ENCODE measurements at places on chromosomes 12 and 14. TPM values are rescaled to one million over a fixed set of nuclear protein-coding genes. Genes with fewer than 3 reads are reported as not detected.

The SLC5A8 gene
- not detected for total RNA-seq

DNA sequence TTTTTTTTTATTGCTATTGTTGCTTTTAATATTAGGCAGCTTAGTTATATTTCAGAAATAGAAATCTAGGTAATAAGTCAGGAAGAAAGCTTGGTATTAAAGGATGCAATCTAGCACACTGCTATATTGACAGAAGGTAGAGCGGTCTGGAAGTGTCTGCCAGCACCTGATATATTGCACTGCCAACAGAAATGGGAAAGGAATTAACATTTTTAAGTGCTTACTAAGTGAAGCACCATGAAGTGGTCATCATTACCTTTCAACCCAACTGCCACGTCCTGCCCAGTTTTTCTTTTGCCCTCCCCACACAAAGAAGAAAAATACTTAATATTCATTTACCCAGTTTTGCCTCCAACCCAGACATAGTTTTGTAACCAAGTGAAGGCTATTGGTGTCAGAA lies 163.5 kb downstream of the KITLG start:
- H3K27me3 ChIP-seq, result no peaks in the 10 kb centered on the region
- no peaks in the 10 kb centered on the region for H3K36me3 ChIP-seq

The CACNB3 gene
- 30.8 TPM for total RNA-seq

The DPF3 gene
- total RNA-seq, result 0.65 TPM

- H3K36me3 ChIP-seq, result no peaks in the 10 kb centered on the region
- H3K4me3 ChIP-seq, result no peak overlapping the region
- H3K4me1 ChIP-seq, result no peaks in the 10 kb centered on the region
- H3K27ac ChIP-seq, result no peak overlapping the region
Measured at GRCh38 chr14:91363776-91364523, 53.7 kb downstream of the CCDC88C start.

The PLEK2 gene
- 1.9 TPM for total RNA-seq

GRCh38 chr14:30584058-30584630 lies 25.2 kb downstream of the G2E3 start:
- H3K27me3 ChIP-seq, result no peaks in the 10 kb centered on the region
- H3K36me3 ChIP-seq, result no peaks in the 10 kb centered on the region

The POTEM gene
- not detected for total RNA-seq

DNA sequence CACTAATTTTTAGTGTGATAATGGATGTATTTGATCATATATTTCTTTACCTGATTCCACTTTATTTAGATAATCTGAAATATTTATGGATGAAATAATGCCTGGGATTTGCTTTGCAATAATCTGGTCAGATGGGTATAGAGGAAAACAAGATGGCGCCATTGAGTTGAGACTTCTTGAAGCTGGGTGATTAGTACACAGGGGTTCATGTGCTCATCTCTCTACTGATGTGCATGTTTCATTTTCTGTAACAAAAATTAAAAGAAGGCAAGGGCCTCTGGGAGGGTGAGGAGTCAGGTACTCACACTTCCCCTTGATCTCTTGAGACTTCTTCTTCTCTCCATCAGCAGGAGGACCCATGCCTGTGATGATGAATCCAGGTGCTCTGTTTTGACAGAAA lies 61.8 kb downstream of the GCH1 start:
- H3K27ac ChIP-seq, result no peak overlapping the region
- no peak overlapping the region for H3K4me3 ChIP-seq
- H3K27me3 ChIP-seq, result no peaks in the 10 kb centered on the region
- no peak for DNase-seq

DNA sequence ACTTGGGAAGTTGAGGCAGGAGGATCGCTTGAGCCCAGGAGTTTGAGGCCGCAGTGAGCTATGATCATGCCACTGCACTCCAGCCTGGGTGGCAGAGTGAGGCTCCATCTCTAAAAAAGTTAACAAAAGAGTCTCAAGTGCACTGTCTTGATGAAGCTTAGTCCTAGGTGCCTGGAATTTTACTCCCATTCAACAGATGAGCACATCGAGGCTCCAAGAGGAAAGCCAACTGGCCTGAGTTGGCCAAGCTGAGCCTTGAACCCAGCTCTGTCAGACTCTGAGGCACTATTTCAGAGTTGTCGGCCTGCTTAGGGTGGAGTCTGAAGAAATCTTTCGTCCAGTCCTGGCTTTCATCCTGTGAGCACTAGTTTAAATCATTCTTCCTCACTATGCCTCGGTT lies 98.1 kb upstream of the MAP1LC3B2 start:
- DNase-seq, result no peak
- no peaks in the 10 kb centered on the region for H3K36me3 ChIP-seq

The MDGA2 gene
- 0.15 TPM for total RNA-seq

GRCh38 chr12:47391566-47391965 lies 311.8 kb upstream of the AMIGO2 start:
- H3K36me3 ChIP-seq, result no peaks in the 10 kb centered on the region
- no peak for DNase-seq
- H3K27ac ChIP-seq, result no peak overlapping the region
- no peak overlapping the region for H3K4me3 ChIP-seq

The TPI1 gene
- total RNA-seq, result 317 TPM

DNA sequence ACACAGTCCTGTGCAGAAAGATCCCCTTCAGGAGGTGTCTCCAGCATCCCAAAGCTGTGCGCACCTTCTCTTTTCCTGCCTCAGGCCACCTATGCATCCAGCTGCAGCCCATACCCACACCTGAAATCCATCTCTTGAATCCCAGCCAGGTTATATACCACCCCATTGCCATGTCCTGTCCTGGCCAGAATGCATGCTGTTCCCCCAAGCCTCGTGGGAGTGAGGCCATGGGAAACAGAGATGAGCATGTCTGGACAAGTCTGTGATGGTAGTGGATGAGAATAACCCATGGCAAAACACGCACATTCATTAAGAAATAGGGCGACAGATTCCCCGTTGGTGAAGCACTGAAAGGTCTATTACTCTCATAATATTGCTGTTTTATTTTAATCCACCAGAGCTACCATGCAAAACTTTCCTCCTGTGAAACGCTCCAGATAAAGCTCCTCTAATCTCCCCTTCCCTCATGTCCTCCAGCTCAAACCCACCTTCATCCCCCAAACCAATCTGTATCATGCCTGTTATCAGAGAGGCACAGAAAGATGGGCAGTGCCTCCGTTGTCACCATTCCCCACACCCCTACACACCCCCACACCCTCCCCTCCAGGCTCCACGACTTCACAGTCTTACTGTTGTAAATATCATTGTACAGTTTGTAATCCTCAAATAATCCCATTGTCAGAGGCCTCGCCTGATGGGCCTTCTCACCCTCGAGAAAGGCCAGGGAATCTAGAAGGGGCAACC lies 97.5 kb upstream of the FKBP4 start:
- no peaks in the 10 kb centered on the region for H3K36me3 ChIP-seq
- no peaks in the 10 kb centered on the region for H3K4me1 ChIP-seq
- no peak overlapping the region for H3K4me3 ChIP-seq
- DNase-seq, result no peak

GRCh38 chr14:64149921-64150320 lies 144.2 kb downstream of the ESR2 start:
- peaks cover 7% of the 10 kb centered on the region for H3K36me3 ChIP-seq
- H3K27me3 ChIP-seq, result no peaks in the 10 kb centered on the region
- H3K27ac ChIP-seq, result no peak overlapping the region
- no peak for DNase-seq
- H3K4me1 ChIP-seq, result no peaks in the 10 kb centered on the region
- H3K4me3 ChIP-seq, result no peak overlapping the region

DNA sequence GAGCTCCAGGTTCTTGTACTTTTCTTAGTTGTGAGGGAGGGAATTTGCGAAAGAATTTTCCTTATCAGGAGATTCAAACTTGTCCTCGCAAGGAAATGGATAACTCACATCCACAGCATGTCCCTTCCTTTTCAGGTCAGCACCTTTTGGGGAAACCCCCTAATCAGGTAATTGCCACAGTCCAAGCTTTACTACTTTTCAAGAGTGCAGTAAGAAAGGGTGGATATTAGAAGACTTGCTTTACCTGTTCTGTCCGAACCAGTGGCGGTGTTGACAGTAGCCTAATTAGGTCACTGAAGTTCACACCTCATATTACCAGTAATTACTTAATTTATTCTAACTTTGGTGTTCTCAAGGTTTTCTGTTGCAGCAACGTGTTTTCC lies 6.7 kb upstream of the C12orf50 start:
- peak overlapping the region; percentile 100 for H3K4me3 ChIP-seq
- peak overlapping the region; percentile 18 for H3K27ac ChIP-seq
- no peaks in the 10 kb centered on the region for H3K36me3 ChIP-seq
- no peak for DNase-seq
- peaks cover 2% of the 10 kb centered on the region for H3K4me1 ChIP-seq

The TMPRSS12 gene
- total RNA-seq, result not detected

The AGAP2 gene
- total RNA-seq, result 2.6 TPM

DNA sequence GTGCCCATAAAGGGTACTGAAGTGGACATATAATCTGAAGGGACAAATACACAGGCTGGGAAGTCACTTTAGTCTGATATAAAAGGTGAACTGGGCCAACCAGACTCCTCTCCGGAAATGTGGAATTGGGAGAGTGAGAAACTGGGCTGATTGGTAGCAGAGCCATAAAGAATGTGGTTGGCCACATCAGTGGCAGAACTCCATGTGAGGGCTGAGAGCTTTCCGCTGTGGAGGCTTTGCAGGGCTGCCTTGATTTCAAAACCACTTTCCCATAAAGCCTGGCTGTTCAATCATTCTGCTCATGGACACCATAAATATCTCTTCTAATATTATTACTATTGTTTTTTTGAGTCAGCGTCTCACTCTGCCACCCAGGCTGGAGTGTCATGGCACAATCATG lies 220.3 kb downstream of the MON2 start:
- H3K36me3 ChIP-seq, result no peaks in the 10 kb centered on the region
- DNase-seq, result no peak
- peak overlapping the region; percentile 63 for H3K27ac ChIP-seq
- H3K27me3 ChIP-seq, result no peaks in the 10 kb centered on the region
- peaks cover 2% of the 10 kb centered on the region for H3K4me1 ChIP-seq

The P2RX7 gene
- total RNA-seq, result 3.9 TPM

GRCh38 chr12:101733166-101733565 lies 6.1 kb downstream of the SYCP3 start:
- no peak overlapping the region for H3K27ac ChIP-seq
- no peaks in the 10 kb centered on the region for H3K4me1 ChIP-seq
- H3K4me3 ChIP-seq, result no peak overlapping the region

DNA sequence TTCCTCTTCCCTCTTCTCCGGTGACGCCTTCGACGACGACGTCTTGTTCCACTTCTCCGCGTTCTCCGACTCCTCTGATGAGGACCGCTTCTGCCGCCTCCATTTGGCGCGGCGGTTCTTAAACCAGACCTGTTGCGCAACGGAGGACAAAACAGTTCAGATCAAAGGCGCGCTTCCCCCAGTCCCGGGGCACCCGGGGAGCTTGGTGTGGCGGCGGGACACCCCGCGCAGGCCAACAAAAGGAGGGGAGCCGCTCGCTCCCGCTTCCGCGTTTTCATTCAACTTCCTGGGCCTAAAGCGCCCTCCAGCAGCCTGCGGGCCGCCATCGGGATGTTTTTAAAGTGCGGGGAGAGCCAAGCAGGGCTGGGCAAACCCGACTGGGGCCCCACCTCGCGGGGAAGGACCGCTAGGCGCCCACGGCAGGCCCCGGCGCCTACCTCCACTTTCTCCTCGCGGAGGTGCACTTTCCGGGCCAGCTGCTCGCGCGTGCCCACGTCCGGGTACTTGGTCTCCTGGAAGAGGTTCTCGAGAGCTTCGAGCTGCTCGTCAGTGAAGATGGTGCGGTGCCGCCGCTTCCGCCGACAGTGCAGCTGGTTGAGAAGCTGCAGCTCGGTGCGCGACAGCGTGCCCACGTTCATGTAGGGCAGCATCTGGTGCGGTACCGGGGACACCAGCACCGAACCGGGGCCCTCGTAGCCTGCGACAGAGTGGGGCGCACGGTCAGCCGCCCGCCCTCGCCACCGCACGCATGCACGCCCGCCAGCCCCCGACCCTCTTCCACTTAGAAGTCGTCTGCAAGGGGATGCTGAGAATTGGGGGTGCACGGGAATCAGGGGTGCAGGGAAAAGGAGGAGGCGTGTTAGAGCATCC lies 1.2 kb downstream of the GSC start:
- no peak overlapping the region for H3K4me3 ChIP-seq
- no peaks in the 10 kb centered on the region for H3K36me3 ChIP-seq
- H3K27me3 ChIP-seq, result peaks cover 3% of the 10 kb centered on the region
- H3K4me1 ChIP-seq, result no peaks in the 10 kb centered on the region

The FAM222A gene
- total RNA-seq, result 0.52 TPM

DNA sequence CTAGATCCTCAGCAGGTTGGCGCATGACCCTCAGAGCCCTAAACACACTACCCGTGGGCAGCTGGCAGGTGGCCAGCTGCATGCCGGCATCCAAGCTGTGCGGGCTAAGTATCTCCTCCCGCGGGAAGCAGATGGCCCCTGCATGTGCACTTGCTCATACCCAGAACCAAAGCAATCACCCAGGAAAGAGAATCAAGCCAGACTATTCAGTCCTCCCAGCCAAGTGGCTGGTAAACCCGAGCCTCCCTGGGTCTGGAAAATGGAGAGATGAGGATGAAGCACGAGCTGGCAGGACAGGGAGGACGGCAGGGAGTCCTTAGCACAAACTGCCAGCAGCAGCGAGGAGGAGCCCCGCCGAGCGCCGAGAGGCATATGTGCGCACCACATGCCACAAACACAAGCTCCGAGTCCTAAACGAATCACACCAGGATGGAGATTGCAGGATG lies 139.7 kb downstream of the RIMBP2 start:
- H3K4me1 ChIP-seq, result no peaks in the 10 kb centered on the region
- DNase-seq, result no peak
- H3K4me3 ChIP-seq, result no peak overlapping the region
- no peaks in the 10 kb centered on the region for H3K36me3 ChIP-seq
- H3K27me3 ChIP-seq, result no peaks in the 10 kb centered on the region

The DTX3 gene
- 47.2 TPM for total RNA-seq

DNA sequence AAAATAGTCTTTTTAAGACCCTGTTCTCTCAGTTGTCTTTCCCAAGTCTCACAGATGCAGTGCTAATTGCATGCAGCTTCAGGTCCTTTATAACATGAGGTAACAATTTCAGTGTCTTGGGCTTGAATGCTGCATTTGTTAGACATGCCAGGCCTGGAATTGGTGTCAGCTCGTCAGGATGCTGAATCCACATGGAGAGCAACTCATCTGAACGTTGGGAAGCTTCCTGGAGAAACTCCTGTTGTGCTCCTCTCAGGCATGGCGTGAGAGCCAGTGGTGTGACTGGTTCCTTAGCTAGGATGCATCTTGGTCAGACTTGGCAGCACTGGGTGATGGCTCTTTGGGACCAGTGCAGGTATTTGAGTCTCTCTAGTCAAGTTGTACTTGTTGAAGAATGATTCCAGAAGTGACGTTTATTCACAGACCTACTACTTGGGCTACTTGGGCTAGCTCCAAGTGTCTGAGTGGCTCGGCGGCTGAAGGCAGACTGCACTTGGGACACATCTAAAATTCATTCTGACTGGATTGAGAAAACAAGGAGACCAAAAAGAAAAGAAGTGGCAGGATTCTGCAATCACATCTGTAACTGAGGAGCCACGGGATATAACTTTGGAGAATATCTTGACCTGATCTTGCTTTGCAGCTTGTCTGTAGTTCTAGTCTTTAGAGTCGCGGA lies 134.8 kb upstream of the ARHGAP5 start:
- no peak for DNase-seq
- H3K4me3 ChIP-seq, result no peak overlapping the region
- H3K36me3 ChIP-seq, result no peaks in the 10 kb centered on the region
- H3K27ac ChIP-seq, result no peak overlapping the region
- H3K4me1 ChIP-seq, result no peaks in the 10 kb centered on the region
